ENCODE measurements at places on chromosomes 2 and 18.

- no peak for DNase-seq
Measured at GRCh38 chr2:43648994-43649701, 12.1 kb downstream of the PLEKHH2 start.

DNA sequence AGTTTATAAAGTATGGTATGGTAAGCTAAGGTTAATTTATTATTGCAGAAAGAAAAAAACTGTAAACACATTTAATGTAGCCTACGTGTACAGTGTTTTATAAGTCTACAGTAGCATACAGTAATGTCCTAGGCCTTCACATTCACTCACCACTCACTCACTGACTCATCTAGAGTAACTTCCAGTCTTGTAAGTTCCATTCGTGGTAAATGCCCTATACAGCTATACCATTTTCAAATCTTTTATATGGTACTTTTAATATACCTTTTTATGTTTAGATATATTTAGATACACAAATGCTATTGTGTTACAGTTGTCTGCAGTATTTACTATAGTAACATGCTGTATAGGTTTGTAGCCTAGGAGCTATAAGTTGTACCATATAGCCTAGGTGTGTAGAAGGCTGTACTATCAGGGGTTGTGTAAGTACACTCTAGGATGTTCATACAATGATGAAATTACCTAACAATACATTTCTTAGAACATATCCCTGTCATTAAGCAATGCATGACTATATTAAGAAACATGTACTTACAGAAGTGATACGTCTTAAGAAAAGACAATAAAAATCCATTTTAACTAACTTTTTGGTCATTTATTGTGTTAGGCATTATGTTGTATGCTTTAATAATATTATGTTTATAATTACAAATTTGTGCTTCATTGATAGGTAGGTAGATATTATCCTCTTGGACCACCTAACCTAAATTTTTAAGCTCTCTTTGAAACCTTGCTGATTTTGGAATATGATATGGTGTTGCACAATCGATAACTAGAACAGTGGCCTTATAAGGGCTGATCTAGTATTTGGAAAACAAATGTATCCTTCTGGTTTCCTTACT, 51.9 kb downstream of the VRK2 start:
- DNase-seq, result no peak

- peak; percentile 53 for DNase-seq
Measured at GRCh38 chr2:37344453-37345361, at the start of gene QPCT. QPCT (plus strand) TSS chr2:37344630; CDS start chr2:37344732, 102 bp downstream.

DNA sequence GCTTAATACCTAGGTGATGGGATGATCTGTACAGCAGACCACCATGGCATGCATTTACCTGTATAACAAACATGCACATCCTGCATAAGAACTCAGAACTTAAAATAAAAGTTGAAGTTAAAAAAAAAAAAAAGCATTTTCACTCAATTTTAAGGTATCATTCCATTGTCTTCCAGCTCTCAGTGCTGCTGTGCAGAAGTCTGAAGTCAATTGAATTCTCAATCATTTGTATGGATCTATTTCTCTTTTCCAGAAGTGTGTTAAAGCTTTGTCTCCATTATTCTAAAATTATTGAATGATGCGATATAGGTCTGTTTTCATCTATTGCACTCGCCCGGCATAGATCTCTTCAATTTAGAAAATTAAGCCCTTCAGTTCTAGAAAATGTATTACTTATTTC, 202.5 kb upstream of the EPAS1 start:
- no peak for DNase-seq

GRCh38 chr2:38074058-38074763, 1.7 kb downstream of the CYP1B1 start:
- no peak for DNase-seq

- DNase-seq, result no peak
Measured at GRCh38 chr2:237150831-237151375, 65.2 kb downstream of the COPS8 start.

DNA sequence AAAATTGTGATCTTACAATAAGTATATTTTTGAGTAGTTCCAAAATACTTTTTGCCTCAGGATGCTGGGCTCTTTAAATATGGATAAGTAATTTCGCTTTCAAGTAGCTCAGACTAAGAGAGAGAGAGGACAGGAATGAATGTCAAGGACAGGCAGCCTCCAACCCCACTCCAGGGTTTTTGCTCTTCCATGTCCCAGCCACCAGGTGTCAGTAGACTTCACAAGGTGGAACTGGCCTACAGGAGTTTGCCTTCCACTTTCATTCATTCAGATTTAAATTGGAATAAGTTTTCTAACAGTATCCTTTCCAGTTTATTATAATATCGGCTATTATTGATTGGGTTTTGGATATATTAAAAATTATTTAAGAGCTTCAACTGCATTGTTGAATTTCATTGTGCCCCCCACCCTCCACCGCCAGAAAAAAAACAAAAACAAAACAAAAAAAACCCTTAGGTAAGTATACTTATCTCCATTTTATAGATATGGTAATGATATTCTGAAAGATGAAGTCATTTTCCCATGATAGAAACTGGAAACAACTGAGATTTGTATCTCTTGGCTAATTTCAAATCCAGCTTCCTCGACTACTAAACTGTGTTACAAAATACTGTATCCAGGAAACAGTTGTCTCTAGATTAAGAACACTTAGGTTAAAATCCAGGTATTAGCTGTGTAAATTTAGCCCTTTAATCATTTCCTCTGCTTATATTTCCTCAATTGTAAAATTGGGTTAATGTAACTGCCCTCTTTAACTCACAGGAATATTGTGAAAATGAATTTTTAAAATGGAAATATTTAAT, 793.1 kb downstream of the ERBB4 start:
- peak; percentile 53 for DNase-seq

GRCh38 chr2:86038291-86039081, 67.2 kb downstream of the POLR1A start:
- no peak for DNase-seq

GRCh38 chr2:27993402-27993787, 102.9 kb downstream of the BABAM2 start:
- no peak for DNase-seq

- no peak for DNase-seq
Measured at GRCh38 chr18:75216911-75217689, 6.5 kb downstream of the TSHZ1 start.

DNA sequence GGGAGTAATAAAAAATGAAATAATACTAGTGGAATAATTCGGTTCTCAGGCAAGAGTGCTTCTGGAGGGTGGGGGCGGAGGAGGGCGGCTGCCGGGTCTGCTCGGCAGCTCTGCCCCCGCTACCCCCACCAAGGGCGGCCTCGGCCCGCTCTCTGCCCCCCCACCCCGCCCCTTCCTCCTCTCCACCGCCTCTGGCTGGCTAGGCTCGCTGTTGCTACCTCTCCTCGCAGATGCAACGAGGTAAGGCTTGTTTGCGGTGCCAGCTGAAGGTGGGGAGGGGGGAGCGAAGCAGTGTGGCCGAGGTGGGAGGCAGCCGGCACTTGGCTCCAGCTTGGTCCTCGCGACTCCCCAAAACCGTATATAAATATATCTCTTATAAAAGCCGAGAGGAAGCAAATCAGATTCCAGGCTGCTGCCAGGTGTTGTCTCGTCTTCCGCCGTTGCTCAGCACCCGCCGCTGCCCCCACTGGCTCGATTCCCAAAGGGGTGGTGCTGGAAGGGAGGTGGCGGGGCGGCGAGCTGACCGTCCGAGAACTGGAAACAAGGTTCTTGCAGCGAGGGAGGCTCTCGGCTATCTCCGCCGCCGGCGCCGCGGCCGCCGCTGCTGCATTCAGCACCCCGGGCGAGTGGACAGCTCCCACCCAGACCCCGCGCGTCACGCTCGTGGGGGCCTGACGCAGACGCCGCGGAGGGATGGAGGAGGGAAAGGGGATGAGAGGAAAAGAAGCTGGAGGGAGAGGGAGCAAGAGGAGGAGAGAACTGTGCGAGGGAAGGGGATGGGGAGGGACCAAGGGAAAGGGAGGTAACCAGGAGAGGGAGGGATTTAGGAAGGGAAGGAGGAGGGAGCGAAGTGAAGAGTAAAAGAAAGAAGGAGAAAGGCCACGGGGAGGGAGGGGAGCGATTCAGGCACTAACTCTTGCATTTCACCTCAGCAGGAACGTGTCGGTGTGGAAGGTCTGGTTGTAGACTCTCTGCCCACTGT, at the start of gene MARCHF4:
TSS of gene MARCHF4 (minus strand) at position 763 of the 982 bp plus-strand sequence. CDS start 2,223 bp downstream, outside the sequence.
- DNase-seq, result peak; percentile 76

- DNase-seq, result no peak
Measured at GRCh38 chr2:230814616-230815015, 50.1 kb upstream of the ITM2C start.

GRCh38 chr2:66437109-66437690, 2.3 kb downstream of the MEIS1 start:
- DNase-seq, result no peak

- DNase-seq, result no peak
Measured at GRCh38 chr2:128327180-128327964, 8.7 kb upstream of the HS6ST1 start.

- no peak for DNase-seq
Measured at GRCh38 chr2:204110751-204111516, 174.4 kb downstream of the ICOS start.

- DNase-seq, result no peak
Measured at GRCh38 chr2:238817382-238817781, 30.5 kb upstream of the TWIST2 start.

DNA sequence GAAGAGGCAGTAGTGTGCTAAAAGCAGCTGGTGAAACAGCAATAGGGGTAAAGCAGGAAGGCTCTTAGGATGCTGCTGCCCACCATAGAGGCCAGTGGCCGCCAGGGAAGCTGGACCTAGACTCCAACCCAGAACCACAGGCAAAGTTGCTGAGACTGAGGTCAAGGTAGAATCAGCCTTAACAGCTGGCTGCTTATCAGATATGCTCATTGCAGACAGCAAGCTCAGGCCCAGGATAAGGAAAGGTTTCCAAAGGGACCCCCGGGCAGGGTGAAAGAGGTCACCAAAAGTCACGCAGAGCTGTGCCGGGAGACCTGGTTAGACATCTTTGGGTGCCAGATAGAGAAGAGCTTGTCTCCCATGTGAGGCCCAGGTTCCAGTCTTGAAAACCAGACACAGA, 42.9 kb upstream of the EPG5 start:
- no peak for DNase-seq

GRCh38 chr2:224014336-224014735, 24.8 kb downstream of the SERPINE2 start:
- DNase-seq, result no peak

DNA sequence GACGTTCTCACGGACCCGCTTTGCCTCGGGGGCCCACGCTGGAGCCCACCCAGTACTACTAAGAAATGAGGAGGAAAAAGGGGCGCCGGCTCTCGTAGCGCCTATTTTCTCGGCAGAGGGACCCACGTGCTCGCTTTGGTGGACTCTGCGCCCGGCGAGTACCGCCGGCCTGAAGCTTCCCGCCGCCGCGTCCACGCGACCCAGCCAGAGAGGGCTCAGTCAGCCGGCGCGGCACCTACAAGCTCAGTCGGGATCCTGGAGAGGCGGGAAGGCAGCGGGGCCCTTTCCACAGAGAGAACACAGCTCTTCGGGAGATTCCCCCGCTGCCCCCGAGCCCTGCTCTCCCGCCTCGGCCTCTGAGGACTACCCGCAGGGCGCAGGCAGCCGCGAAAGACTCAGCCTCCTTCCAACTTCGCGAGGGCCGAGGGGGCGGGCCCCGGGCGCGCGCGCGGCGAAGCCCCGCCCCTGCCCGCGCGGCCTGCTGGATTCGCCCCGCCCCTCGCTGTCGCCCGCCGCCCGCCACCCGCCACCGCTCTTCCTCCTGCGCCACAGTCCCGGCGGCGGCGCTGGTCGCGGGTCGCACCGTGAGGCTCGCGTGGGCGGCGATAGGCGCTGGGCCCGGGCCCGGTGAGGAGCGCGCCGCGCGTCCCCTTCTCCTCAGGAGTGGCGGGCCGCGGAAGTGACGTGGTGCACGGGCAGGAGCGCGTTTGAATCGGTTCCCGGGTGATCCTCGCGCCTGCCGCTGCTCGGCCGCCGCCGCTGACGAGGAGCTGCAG, at the start of gene SMCHD1:
TSS of gene SMCHD1 (plus strand) at position 549 of the 776 bp plus-strand sequence. CDS start 350 bp downstream, outside the sequence.
- peak; percentile 75 for DNase-seq

DNA sequence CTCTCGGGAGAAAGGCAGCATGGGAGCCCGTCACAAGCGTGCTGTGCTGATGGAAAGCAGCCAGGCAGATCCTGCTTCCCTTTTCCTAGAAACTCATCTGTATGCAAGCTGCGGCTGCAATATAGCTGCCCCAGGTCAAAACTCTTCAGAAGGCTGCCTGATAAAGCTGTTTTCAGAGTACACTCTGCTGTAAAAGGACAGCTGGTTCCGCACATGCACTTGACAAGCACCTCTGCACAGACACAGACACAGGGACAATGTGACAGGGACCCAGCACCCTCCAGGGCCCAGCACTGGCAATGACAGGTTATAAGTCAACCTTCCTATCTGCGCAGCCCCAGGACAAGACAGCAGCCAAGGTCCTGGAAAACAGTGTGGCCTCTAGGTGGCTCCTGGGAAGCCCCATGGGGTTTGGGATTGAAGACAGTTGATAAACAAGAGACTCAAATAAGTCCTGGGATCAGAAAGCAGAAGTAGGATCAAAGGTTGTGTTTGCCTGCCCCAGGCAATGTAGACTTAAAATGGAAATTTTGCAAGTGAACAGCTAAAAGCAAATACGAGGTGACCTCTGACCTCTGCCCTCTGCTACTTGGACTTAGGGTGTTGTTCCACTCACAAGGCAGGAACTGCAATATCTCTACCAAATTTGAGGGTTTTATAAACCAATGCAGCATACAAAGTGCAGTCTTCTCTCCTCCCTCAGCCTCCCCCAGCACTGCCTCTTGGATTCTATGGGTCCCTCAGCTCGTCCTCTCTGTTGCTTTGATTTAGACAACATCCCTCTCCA, 16.9 kb downstream of the SLC66A2 start:
- DNase-seq, result no peak

GRCh38 chr2:160911258-160911657, 249.0 kb upstream of the TANK start:
- no peak for DNase-seq

DNA sequence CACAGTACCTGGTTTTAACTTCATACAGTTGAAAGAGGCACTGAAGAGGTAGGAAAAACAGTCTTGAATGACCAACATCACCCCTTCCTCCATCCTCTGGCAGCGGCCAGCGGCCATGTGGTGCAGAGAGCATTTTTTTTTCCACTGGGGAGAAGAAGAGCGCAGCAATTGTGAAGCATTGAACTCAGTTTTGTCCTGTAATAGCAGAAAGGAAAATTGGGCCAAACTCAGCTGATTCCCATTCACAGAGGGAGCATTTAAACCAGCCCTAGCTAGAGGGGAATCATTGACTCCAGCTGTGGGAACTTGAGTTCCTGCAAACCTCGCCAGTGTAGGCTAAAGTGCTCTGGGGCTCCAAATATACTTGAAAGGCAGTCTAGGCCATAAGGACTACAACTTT, 316.6 kb upstream of the CHST9 start:
- DNase-seq, result no peak

DNA sequence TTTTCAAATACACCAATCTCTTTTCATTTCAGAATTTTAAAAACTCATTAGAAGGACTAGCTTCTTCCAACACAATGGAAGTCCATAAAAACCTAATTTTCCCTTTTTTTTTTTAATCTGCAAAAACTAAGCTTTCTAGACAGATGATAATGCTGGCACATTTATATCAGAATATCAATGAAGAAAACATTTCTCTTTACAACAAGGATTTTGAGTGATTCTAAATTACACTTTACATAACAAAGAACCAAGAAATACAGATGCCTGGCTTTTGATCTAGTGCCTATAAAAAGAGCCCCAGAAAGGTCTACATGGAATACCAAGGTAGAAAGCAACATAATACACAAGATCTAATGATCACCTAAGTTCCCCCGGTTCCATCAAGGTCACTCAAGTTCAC, 108.0 kb downstream of the AFF3 start:
- no peak for DNase-seq

- no peak for DNase-seq
Measured at GRCh38 chr2:241475267-241475666, 33.1 kb downstream of the STK25 start.

- DNase-seq, result no peak
Measured at GRCh38 chr2:118705032-118705431, 142.4 kb downstream of the EN1 start.

GRCh38 chr2:70870790-70871189, 35.2 kb upstream of the CD207 start:
- no peak for DNase-seq
